Thyroid gland (tissue), 4 donors: ENCODE measurements at places on chromosomes 1 and 21.

DNA sequence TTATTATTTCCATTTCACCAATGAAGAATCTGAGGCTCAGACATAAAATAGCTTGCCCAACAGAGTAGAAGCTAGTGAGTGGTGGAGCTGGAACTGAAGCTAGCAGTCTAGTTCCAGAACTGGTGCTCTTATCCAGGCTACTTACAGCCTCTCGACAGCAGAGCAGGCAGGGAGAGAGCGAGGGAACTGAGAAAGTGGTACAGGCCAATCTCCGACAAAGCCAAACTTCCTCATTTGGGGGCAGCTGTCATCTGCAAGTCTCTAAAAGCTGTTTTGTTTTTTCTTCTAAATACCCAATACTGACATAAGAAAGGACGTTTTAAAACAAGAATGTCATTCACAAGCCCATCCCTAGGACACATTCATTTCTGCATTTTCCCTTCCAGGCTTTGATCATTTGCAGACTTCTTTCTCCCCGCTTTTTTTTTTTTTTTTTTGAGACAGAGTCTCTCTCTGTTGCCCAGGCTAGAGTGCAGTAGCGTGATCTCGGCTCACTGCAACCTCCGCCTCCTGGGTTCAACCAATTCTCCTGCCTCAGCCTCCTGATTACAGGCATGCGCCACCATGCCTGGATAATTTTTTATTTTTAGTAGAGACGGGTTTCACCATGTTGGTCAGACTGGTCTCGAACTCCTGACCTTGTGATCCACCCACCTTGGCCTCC is 20.0 kb downstream of the YIPF1 start:
- no peak for DNase-seq

- DNase-seq, result peak; percentile 44
Measured at GRCh38 chr1:181083842-181084605, 4.5 kb upstream of the IER5 start.

GRCh38 chr1:152440635-152441471 is 26.8 kb upstream of the CRNN start:
- peak; percentile 73 for DNase-seq

GRCh38 chr1:193355626-193356025 is 169.2 kb upstream of the B3GALT2 start:
- no peak for DNase-seq

GRCh38 chr1:41639332-41639936 is 155.0 kb upstream of the EDN2 start:
- DNase-seq, result no peak

- no peak for DNase-seq
Measured at GRCh38 chr1:230503726-230504125, 77.6 kb upstream of the PGBD5 start.

DNA sequence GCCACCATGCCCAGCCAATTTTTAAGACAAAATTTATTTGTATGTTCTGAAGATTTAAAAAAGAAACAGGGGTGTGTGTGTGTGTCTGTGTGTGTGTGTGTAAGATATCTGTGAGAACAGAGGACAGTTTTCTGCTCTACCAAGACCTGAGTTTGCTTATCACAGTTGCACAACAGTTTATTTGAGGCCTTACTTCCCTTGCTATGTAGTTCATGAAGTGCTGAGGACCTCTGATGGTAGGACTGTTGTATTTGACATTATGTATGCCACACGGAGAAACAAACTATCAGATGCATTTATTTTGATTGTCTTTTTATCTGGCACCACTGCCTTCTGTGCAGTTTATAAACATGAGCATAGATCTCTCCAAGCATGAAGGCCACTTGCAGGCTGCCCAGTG is 355.2 kb downstream of the PBX1 start:
- DNase-seq, result no peak

GRCh38 chr1:28359592-28360239 is 9.8 kb upstream of the PHACTR4 start:
- peak; percentile 83 for DNase-seq

- DNase-seq, result no peak
Measured at GRCh38 chr1:87225171-87225570, 103.5 kb upstream of the LMO4 start.

GRCh38 chr1:52706941-52707926 is 9.1 kb upstream of the COA7 start:
- DNase-seq, result no peak

GRCh38 chr1:12477936-12478611 is 139.9 kb downstream of the DHRS3 start:
- DNase-seq, result peak; percentile 94

DNA sequence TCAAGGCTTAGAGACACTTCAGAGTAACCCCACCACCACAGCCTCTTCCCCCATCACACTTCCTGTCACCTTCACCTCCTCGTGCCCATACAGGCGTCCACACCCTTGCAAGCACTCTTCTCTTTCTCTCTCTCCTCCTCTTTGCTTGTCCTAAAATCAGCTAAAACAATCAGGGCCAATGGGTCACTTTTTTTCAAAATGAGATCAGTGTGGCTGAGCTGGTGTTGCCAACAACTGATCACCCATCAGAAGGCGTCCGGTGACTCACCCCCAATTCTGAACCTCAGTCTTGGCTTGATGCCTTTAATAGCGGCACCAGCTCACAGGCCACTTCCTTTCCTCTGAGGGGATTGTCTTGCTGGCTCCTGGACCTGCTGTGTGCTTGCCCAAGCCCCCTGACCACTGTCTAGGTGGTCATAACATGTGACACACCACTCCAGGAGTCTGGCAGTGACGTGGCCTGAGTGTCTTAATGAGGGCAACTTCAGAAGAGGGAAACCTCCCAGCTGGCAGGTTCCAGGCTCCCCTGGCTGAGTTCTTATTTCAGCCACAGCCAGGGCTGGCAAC is 1.6 kb downstream of the DRAXIN start:
- no peak for DNase-seq

DNA sequence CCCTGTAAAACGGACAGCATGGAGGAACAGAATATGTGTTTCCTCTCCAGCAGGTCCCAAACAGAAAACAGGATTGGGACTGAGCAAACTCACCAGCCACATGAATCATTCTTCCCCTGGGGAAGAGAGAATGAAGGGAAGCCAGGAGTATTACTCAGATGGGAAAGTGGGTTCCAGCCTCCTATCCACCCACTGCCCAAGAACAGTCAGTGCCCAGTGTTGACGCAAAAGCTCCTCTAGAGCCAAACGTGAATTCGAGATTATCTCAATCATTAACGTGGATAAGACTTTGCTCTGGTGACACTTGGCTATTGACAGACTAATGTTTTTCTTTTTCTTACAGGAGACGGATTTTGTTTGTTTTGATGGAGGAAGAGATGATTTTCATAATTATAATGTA is 9.3 kb downstream of the MIA3 start:
- DNase-seq, result no peak

- peak; percentile 14 for DNase-seq
Measured at GRCh38 chr1:13517193-13517812, 3.5 kb upstream of the LRRC38 start.
